Activated CD4-positive, alpha-beta T cell treated with anti-CD3 and anti-CD28 coated beads for 36 hours (primary cell): ENCODE measurements at places on chromosomes 2 and 18. TPM values are rescaled to one million over a fixed set of nuclear protein-coding genes. Genes with fewer than 3 reads are reported as not detected.

DNA sequence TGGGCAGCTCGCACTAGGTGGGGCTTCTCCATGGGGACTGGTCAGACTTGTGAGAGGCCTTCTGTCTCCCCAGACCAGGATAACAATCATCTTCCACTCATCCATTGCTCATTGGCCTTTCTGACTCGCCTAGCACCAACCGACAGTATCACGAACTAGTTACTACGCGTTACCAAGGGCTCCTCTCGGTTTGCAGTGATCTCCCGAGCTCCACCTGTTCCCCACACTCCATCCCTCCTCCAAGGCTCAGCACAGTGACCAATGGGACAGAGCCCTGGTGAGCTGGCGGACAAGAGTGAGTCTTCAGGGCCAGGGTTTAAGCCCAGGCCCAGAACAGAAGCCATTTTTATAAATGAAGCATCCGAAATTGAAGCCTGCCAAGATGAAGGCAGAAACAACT, 42.8 kb upstream of the SMAD7 start:
- no peaks in the 10 kb centered on the region for H3K36me3 ChIP-seq
- peaks cover 17% of the 10 kb centered on the region for H3K4me1 ChIP-seq
- H3K27me3 ChIP-seq = no peaks in the 10 kb centered on the region
- no peak overlapping the region for H3K27ac ChIP-seq

GRCh38 chr18:7164323-7165004, 46.9 kb upstream of the LAMA1 start:
- no peak overlapping the region for H3K4me3 ChIP-seq
- no peaks in the 10 kb centered on the region for H3K27me3 ChIP-seq
- peak; percentile 30 for DNase-seq
- H3K36me3 ChIP-seq = no peaks in the 10 kb centered on the region

DNA sequence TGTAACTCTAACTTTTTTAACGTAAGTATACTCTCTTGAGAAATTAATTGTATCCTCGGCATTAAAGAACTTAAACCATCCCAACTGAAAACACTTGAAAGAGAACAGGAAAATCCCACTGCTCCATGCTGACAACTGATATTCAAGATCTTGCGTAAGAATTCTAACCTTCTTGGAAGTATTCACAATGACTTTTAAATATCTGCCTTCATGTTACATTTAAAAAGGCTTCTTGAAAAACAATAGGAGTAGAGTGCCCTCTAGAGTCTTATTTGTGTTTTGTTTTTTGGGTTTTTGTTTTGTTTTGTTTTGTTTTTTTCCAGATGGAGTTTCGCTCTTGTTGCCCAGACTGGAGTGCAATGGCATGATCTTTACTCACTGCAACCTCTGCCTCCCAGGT, 65.4 kb upstream of the DNAJC10 start:
- peaks cover 8% of the 10 kb centered on the region for H3K4me1 ChIP-seq
- DNase-seq = no peak
- no peak overlapping the region for H3K4me3 ChIP-seq

Gene LINC00305
- total RNA-seq = not detected

Gene GCG
- not detected for total RNA-seq
